Epithelial cell of proximal tubule (primary cell): ENCODE measurements at places on chromosomes 5 and 9.

GRCh38 chr9:134049236-134049635, 18.6 kb downstream of the BRD3 start:
- DNase-seq = no peak

GRCh38 chr5:6470672-6471071, 22.0 kb downstream of the UBE2QL1 start:
- no peak for DNase-seq

DNA sequence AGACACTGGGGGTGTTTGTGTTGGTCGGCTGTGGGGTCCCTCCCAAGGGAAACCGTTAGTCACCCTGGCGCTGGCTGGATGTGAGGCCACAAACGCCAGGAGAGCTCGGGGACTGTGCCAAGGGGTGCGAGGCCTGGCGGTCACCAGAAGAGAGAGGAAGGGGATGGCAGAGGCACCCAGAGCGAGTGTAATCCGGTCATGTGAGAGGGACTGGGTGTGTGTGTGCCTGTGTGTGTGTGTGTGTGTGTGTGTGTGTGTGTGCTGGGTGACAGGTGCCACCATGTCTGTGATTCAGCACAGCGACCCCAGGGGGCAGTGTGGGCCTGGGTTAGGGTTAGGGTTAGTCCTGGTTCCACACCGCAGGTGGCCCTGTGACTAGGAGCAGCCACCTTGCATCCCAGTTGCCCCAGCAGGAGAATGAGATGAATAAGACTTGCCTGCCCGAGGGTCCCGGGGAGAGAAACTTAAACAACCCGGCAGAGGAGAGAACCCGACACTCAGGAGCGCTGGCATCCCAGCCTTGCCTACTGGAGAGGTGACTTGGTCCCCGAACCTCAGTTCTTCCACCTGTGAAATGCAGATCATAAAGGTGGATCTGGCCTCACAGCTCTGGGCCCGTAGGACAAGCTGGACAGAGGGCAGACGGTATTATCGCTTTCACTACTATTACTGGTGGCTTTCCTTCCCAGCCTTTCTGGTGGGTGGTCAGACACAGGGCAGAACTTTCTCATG, 1.4 kb upstream of the ADAMTSL2 start:
- no peak for DNase-seq

DNA sequence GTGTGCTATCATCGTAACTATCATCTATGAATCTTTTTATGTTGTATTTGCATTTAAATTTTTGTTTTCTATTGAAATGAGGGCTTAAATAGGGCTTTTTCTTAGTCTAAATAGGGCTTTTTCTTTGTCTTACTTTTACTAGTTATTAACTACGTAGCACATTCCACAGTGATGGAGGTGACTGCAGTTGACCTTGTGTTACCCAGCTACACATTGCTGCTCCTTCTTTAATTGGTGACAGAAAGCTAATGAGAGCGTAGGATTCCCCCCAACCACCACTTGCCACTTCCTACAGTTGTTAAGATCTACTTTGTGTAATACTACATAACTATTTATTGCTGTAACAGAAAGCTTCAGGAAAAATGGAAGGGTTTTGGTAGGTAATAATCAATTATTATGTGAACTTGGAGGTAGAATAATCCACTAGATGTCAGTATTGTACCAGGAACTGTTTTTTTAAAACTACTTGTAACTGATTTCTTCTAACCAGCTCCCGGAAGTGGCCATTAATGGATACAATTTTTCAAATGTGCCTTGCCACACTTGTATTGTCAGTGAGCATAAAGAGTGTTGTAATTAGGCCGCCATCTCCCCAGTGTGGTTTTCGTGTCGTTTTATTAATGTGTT, 18.0 kb downstream of the MTRR start:
- DNase-seq = no peak

DNA sequence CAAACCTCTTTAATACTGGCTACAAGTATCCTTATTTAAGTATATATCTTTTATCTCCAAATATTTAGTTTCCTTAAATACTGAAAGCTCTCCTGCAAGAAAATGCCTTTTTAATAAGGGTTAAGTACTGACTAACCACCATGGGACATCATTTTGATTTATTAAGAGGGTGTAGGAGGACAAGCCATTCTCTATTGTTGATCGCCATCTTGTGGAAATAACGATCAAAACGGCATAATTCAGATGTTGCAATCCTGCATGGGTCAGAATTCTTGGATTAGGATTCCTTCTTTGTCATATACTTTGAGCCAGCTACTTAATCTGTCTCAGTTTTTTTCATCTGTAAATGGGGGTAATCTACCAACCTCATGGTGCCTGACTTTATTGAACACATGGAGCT, 28.7 kb upstream of the C5orf46 start:
- peak; percentile 9 for DNase-seq

- no peak for DNase-seq
Measured at GRCh38 chr9:134592819-134593200, 48.8 kb upstream of the COL5A1 start.

- DNase-seq = no peak
Measured at GRCh38 chr5:137575847-137576246, 76.7 kb upstream of the SPOCK1 start.

DNA sequence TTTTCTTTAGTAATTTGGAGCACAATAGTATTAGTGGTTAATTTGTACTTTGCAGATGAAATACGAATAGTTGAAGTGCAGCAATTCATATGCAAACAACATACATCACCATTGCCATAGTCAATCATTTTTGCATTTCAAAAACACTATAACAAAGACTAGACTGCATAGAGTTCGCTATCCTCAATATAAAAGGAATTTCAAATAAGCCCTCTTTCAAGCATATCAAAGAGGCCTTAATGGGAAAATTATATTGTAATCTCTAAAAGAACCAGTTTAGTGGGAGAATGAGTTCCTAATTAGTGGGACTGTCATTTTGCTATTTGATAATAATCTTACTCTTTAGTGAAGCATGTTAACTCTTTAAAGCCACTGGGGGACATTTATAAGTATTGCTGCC, 2302.3 kb upstream of the C9orf72 start:
- no peak for DNase-seq

DNA sequence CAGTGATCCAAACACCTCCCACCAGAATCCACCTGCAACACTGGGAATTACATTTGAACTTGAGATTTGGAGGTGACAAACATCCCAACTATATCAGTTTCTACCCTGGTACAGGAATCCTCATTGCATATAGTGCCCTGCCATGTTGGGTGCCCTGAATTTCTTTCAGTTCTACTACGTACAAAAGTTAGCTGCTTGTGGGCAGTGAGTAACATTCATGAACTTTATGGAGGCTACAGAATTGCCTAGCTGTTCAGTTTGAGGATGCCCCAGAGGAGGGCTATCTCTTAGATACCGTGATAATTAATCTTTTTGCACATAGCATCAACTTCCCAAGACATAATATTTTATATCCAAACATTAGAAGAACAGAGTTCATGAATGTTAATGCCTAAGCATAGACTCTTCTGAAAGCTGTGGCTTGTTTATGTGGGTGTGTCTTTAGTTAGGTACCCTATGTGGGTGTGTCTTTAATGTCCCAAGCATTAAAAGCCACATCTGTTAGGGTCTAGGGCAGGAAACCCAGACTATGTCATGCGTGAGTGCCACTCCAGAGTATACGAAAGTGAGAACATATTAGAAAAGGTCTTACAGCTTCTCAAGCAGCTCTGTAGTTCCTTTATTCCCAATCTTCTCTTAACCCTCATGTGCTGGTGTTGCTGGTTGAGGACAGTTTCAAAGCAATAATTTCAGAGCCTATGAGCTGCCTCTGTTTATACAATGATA, 47.0 kb upstream of the CHD1 start:
- no peak for DNase-seq

- DNase-seq = peak; percentile 52
Measured at GRCh38 chr9:116661037-116661954, 25.8 kb upstream of the TRIM32 start.

- DNase-seq = no peak
Measured at GRCh38 chr5:158642879-158643278, 456.8 kb downstream of the EBF1 start.

DNA sequence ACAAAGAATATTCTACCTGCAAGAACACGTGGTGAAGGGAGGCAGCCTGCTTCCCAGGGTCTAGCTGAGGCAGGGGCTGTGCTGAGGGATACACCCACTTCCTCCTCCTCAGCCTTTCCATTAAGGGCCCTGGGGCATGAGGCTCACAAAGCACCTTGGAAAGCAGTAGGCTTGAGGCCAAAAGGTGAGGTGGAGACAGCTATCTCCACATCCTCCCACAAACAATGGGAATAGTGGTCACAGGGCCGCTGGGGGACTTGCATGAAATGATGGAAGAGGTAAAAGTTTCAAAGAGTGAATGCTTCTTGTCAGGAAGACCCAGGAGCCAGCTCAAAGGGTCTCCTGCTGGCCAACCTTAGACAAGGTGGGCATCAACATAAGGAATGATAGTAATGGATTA, 207.9 kb downstream of the CDK5RAP2 start:
- DNase-seq = no peak

DNA sequence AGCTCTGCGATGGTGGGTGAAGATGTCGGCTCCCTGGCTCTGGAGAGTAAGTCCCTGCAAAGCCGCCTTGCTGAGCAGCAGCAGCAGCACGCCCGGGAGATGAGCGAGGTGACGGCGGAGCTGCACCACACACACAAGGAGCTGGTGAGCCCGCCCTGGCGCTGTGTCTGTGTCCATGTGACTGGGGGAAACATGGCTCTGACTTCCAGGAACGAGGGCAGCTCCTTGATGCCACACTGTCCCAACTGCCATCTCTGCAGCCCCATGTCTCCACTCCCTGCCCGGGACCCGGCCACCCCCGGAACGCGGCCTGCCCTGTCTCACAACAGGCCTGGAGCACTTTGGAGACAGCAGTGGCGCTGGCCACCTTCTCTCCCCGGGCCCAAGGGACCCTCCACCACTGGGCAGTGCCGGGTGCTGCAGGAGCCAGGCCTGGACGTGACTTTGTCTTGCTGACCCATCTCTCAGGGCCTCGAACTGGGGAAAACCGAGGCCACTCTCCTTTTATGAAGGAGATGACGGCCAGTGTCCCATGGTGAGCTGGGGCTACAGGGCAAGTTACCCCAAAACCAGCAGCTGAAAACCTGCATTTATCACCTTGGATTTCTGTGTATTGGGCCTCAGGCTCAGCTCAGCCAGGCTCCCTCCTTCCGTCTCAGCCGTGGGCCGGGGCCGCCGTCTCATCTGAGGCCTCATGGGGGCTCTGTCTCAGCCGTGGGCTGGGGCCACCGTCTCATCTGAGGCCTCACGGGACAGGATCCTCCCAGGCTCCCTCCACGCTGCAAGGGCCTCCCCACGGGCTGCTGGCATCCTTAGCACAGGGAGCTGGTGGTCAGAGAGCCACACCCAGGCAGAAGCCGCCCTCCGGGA, 28.6 kb downstream of the CEP72 start:
- no peak for DNase-seq

- no peak for DNase-seq
Measured at GRCh38 chr5:80219391-80219790, 36.5 kb downstream of the SERINC5 start.

- DNase-seq = no peak
Measured at GRCh38 chr5:61349935-61350334, 17.9 kb downstream of the ZSWIM6 start.

GRCh38 chr9:104836235-104836634, 72.3 kb downstream of the NIPSNAP3B start:
- no peak for DNase-seq

DNA sequence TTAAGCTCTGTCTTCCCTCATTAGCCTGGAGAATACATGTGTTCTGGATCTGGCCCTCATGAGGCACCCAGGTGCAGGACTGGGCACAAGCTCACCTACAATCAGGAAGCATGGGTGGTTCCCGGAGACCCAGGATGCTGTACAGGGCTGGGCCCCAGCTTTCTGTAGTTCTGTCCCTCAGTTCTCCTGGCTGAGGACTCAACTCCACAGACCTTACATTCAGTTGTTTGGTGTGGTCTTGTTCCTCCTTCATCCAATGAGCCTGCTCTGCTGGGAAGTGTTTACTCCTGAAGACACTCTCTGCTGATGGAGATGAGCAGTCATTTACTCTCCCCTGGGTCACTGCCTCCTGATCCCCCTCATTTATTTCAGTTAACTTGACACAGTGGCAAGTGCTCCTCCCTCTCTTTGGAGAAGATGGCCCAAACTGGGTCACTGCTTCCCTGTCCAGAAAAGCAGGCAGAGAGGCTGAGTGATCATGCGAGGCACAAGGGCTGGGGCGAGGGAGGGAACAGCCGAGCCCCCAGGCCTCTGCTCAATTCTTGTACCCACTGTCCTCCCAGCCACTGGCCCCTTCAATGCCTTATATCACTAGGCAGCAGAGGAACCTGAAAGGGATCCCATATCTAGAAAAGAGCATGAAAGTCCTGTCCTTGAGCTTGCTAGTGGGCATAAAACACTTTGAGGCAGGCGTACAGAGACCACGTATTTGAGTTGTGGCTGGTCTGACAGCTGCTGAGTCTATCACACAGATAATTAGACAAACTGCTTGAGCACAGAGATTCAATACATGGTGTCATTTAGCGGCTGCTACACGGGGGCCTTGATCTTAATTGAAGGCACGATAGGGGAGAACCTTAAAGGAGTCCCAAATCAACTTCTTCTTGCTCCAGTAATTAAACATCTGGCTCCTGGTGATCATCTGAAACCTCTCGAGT, 221.7 kb downstream of the FSTL4 start:
- no peak for DNase-seq
